NCI-H345 (cell line): ENCODE measurements at places on chromosomes 3 and 15.

- DNase-seq: no peak
These were observed 90.2 kb upstream of the FGF12 start for GRCh38 chr3:192817506-192817905.

DNA sequence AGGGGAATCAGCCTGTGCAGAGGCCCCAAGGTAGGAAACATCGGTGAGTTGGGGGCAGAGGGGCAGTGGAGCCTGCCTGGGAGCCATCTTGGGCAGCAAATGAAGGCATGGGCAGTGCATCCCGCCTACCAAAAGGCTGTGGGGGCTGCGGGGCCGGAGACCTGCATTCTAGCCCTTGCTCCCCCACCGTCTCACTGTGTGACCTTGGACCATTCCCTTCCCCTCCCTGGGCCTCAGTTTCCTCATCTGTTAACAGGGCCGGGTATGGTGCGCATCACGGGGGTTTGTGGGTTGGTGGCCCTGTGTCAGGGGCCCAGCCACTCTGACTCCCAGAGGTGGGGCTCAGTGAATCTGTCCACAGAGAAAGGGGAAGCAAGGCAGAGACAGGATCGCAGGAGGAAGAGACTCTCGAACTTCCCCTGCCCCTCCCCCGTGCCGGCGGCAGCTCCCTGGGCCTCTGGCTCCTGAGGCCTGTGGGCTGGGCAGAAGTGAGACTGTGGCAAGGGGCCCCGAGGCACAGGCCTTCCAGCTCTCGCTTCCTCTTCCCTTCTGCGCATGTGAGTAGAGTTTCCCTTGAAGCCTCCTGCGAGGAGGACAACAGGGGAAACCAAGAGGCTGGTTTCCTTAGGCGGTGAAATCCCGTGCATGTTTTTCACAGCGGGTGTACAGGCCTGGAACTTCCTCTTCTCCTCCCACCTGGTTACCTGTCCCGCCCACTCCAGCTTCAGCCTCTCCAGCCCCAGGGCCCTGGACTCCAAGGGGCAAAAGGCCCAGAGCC lies 42.9 kb downstream of the IDH2 start:
- DNase-seq: no peak

DNA sequence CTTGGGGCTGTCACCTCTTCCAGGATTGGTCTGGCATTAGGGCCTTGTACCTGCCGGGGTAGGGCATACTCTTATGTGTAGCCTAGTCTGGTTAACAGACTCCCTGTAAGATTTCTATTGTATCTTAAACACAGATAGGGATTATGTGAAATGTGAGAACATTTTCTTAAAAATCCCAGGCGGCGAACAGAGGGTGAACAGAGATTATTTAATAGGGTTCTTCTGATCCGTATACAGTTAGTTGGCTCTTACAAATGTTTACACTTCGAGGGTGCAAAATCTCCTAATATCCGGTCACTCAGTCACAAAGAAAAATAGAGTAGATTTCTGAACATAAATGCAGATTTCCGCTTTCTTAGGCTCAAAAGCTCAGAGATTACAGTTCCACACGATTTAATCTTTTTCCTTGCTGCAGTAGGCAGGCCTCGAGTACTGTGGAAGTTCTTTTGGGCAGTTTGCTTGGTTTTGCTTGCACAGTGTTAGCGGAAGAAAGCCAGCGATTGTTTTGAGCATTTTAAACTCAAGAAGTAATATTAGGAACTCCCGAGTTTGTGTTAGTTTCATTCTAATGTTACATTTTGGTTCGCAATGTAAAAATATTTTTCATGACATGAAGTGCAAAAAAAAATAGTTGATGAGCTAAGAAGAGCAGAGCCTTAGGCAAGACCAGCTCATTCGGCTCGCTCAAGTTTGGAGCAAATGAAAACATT lies 993 bp downstream of the PLCL2 start:
- no peak for DNase-seq

- DNase-seq: no peak
These were observed 10.6 kb downstream of the ATP1B3 start for GRCh38 chr3:141887051-141887450.

GRCh38 chr3:44184319-44184953 lies 57.2 kb upstream of the TOPAZ1 start:
- DNase-seq: peak; percentile 34

DNA sequence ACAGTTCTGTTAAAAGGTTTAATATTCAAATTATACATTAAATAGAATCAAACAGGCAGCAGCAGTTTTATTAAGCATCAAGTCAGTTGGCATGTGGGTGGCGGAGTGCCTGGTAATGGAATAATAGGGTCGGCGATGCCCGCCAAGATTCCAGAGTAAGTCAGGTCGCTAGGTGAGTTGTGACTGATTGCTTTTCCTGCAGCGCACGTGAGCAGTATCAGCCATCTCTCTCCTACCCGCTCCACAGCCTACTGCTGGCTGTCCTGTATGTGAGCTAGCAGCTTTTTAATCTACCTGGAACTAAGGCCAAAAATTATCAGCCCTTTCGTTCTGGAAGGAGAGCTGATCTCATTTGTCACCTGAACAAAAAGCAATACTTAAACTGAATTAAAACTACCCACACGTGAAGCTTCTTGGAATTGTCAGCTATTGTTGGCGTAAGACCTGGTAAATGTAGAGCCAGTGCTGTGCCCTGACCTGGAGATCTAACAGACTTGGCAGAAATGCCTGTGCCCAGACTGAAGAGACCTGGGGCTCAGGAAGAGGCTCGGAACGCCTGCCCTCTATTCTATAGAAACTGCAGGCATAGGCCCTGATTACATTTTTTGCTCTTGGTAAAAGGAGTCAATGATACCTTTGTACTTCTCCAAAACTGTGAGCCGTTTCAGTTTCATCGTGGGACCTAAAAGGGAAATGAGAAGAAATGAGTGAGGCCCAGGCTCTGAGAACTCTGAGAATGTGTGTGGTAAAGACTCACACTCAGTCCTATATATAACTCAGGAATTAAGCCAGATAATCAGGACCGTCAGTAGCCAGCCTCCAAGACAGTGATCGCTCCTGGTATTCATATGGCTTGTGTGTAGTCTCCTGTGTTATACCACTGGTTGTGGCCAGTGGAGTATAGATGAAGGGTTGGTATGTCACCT lies 21.9 kb downstream of the IDH3A start:
- DNase-seq: no peak

- no peak for DNase-seq
These were observed 522.5 kb upstream of the AGTR1 start for GRCh38 chr3:148175214-148175613.

GRCh38 chr15:28984421-28985315 lies 98.9 kb downstream of the APBA2 start:
- DNase-seq: no peak

GRCh38 chr3:120496278-120497002 lies 45.6 kb upstream of the FSTL1 start:
- DNase-seq: no peak

GRCh38 chr3:67937498-67938118 lies 283.2 kb upstream of the SUCLG2 start:
- no peak for DNase-seq

DNA sequence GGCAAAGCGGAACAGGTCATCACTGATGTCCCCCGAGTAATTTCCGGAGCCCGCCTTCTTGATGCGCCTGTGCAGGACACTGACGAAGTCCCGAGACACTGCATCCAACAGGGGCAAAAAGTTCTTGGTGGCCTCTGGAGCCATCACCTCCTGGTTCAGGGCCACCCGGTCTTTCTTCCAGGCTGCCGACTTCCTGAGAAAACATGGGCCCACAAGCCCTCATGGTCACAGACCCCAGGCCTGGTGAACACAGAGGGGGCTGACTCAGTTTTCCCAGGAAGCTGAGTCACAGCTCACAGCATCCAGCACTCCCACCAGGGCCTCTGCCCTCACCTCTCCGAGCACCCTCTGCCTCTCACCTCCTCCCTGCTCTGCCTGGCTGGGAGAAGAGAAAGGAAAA lies 22.4 kb downstream of the CYP11A1 start:
- DNase-seq: no peak

DNA sequence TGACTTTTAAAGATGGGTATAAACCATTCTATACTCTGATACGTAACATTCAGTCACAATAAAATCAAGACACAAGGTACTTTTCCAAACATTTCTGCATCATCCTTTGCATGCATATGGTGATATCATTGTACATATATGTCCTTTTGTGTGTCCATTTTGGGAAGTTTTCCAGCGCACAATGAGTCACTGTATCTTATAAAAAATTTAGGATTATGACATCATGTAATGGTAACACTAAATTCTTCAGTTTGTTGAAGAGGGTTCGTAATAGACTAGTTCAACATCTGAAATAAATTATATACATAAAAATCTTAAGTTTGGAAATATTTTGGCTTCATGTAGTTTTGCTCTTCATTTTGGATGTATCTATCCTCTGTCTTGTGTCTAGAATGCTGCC lies 480.9 kb downstream of the ROBO1 start:
- no peak for DNase-seq

GRCh38 chr3:115651087-115651486 lies 27.8 kb downstream of the GAP43 start:
- DNase-seq: no peak

GRCh38 chr3:97793420-97794019 lies 28.3 kb upstream of the CRYBG3 start:
- peak; percentile 34 for DNase-seq

- peak; percentile 84 for DNase-seq
These were observed 141.9 kb downstream of the PGPEP1L start for GRCh38 chr15:98865397-98866339.

DNA sequence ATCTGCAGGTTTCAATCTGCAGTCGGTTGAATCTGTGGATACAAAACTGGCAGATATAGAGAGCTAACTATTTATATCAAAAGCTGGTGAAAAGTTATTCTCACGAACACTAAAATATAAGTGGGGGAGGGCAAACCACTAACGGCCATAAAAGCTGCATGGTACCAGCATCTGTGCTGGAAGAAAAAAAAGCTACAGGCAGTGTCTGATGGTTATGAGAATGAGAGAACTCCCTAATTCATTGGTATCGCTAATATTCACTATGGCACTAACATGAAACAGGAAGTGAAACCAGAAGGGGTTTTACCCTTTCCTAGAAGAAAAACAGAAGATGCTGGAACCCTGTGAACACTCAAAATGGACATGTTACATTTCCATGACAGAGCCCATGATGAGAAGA lies 15.9 kb downstream of the CEP70 start:
- DNase-seq: no peak

DNA sequence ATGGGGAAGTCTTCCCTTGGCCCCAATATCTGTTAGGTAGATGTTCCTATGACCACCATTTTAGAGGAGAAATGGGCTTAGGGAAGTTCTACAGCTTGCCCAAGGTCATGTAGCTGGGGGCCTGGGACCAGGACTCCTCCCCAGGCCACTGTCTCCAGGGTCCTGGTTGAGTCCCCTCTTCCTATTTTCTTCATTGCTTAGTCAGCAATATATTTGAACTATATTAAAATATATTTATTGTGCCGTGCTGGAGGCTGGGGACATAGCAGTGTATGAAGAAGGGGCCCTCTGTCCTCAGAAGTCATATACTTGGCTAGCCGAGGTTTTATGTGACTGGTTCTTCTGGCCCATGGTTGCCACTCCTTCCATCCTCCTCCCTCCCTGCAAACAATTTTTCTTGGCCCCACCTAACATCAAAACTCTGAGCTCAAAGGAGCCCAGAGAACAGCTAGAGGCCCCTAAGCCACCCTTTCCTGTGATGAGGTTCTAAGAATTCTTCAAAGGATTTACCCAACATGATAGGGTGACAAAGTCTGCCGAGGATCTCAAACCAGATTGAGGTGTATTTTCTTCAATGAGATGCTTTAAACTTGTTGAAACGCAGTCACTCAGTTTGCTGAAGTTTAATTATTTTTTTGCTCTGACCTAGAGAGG lies 121.2 kb upstream of the RASGRP1 start:
- no peak for DNase-seq

DNA sequence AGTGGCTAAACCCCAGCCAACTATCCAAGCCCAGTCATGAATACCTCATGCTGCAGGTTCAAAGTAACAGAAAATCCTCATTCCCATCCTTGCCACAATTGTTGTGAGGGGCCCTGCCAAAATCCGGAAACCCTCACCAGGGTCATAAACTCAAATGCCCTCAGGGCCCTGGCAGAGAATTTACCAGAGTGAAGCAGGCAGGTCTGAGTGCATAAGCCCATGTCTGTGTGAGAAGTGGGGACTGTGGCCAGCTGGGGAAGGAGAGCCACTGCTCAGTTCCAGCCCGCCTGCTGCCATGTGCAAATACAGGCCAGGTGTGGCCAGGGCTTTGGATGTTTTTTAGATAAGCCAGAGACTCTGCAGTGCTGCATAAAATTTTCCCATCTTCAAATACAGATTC lies 7.0 kb downstream of the CEP152 start:
- DNase-seq: no peak

DNA sequence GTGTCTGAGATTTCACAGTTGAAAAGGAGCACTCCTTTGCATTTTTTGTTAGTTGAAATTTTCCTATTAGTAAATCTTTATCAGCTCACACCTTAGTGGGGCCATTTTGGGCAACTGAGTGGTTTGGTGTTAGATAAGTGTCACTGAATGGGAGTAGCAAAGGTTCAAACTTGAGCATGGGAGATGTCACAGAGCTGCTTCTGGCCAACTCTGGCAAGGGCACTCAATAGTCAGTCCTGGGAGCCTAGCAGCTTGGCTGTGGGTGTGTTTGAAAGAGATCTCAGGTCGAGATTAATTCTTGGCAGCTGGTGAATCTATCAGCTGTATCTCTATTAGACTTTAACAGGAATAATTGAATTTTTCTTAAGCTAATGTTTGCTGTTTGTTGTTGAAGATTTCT lies 579.3 kb downstream of the EDEM1 start:
- no peak for DNase-seq
